ENCODE measurements at places on chromosomes 4 and X. TPM values are rescaled to one million over a fixed set of nuclear protein-coding genes. Genes with fewer than 3 reads are reported as not detected.

The CXorf49 gene
- not detected for total RNA-seq

The PRDM8 gene
- total RNA-seq = not detected

GRCh38 chrX:56766554-56767347, 37.7 kb downstream of the NBDY start:
- H3K4me1 ChIP-seq = no peaks in the 10 kb centered on the region
- H3K36me3 ChIP-seq = no peaks in the 10 kb centered on the region
- H3K4me3 ChIP-seq = no peak overlapping the region
- DNase-seq = no peak
- H3K27ac ChIP-seq = no peak overlapping the region

The GNL3L gene
- 67.3 TPM for total RNA-seq

The HELQ gene
- total RNA-seq = 8.1 TPM

DNA sequence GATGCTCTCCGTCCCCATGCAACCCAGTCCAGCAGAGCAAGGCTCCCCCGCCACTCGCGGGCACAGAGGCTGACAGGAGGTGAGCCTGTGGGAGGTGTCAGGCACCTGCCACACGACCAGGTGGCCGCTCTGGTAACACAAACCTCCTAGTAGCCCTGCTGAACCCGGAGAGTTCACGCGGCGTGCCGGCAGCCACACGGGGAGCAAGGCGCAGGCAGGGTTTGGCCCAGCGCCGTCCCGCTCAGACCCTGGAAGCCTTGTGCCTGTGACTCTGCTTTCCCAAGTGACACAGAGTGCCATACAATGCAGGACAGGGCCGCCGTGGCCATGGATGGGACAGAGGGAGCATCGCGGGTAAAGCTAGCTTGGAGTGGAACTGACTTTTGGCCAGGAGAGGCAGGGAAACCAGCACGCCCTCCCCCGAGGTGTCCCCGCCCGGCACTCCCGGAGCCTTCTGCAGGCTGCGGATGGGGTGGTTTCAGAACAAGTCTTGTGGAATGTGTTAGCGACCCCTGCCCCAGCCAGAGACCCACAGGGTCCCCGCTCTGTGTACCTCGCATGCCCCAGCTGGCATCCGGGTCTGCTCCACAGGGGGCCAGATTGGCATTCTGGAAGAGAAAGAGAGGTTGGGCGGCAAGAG, 44.7 kb upstream of the AFAP1 start:
- peaks cover 17% of the 10 kb centered on the region for H3K4me1 ChIP-seq
- H3K27ac ChIP-seq = no peak overlapping the region
- no peak overlapping the region for H3K4me3 ChIP-seq
- no peaks in the 10 kb centered on the region for H3K36me3 ChIP-seq

The GYPB gene
- not detected for total RNA-seq

The RXFP1 gene
- 0.63 TPM for total RNA-seq

- no peak overlapping the region for H3K27ac ChIP-seq
- H3K36me3 ChIP-seq = peaks cover 47% of the 10 kb centered on the region
- no peak overlapping the region for H3K4me3 ChIP-seq
Measured at GRCh38 chr4:106329041-106329618, 12.8 kb downstream of the AIMP1 start.

The DGAT2L6 gene
- not detected for total RNA-seq

The PHEX gene
- not detected for total RNA-seq

DNA sequence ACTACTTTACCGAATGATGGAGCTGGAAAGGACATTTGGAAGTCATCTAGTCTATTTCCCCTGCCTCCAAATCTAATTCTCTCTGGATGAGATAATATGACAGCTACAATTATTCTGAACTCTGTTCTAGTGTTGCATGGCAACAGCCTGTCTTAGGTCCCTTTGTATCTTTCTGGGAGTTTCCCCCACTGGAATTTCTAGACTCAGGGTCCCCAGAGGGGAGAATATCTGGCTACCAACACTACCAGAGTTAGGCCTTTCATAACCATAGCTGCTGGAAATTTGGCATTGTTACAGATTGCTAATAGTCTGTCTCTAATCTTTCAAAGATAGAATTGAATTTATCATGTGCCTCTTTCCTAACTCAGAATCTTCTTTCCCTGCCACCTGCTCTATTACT, 4.5 kb downstream of the MSN start:
- no peak overlapping the region for H3K27ac ChIP-seq
- no peak overlapping the region for H3K4me3 ChIP-seq
- DNase-seq = no peak
- H3K4me1 ChIP-seq = peaks cover 9% of the 10 kb centered on the region
- H3K36me3 ChIP-seq = no peaks in the 10 kb centered on the region

Measured in GM23338 (cell line).